ENCODE measurements at places on chromosomes 5 and 9. TPM values are rescaled to one million over a fixed set of nuclear protein-coding genes. Genes with fewer than 3 reads are reported as not detected.

DNA sequence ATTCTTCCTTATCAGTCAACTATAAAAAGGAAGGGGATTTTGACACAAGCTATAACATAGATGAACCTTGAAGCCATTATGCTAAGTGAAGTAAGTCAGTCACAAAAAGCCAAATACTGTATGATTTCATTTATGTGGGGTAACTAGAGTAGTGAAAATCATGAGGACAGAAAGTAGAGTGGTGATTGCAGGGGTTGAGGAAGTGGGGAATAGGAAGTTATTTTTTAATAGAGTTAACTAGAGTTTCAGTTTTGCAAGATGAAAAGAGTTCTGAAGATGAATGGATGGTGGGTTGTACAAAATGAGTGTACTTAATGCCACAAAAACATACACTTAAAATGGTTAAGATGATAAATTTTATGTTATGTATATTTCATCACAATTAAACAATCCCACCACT lies 65.4 kb upstream of the FAM174A start:
- no peak for DNase-seq

- no peak for DNase-seq
These were observed 27.5 kb upstream of the FRMPD1 start for GRCh38 chr9:37623267-37623666.

Gene PDCD1LG2
- polyA plus RNA-seq: 2.0 TPM

- DNase-seq: no peak
These were observed 86.2 kb downstream of the DOCK2 start for GRCh38 chr5:169723103-169723831.

Gene CARTPT
- polyA plus RNA-seq: not detected

DNA sequence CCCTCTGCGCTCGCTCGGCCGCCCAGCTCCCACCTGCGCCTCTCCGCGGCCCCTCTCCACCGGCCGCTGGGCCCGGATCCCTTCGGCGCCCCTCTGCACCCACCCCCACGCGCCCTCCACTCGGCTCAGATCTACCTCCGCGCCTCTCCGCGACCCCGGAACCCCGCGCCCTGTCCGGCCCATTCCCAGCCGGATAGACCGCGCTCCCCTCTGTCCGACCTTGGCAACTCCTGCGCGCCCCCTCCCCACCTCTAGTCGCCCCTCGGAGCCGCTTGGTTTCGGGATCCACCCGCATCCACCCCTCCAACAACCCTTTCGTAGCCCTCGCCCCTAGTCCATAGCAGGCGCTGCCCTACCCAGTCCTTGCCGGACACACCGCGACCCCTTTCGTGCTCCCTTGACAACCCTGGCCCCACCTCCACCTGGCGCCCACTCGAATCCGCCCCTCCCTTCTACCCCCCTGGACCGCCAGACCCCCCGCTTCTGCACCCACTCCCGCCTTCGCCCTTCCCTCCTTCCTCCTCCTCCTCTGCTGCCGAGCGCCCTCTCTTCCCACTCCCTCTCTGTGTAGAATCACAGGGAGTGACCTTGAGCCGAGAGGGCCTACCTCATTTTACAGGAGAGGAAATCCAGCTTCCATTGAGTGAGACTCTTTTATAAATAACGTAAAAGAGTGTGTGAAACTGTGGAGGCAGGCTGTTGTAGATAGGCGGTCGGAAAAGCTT lies 525 bp upstream of the AK3 start:
- no peak for DNase-seq

DNA sequence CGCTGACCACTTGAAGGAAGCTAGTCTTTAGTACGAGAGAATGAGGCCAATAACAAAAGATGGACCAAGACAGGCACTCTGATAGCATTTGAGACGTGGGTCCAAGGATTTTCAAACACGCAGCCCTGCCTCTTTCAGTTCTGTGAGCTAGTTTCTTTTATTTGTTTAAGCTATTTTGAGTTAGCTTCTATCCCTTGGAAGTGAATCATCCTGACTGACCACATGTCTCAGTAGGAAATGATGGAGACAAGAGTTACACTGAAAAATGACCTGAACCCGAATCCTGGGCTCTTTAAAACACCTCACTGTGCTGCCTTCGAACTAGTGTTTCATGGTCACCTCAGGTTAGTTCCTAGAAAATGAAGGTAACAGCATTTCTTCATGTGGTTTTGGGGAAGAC lies 9.9 kb downstream of the TEK start:
- no peak for DNase-seq

Gene IFNA7
- polyA plus RNA-seq: not detected

DNA sequence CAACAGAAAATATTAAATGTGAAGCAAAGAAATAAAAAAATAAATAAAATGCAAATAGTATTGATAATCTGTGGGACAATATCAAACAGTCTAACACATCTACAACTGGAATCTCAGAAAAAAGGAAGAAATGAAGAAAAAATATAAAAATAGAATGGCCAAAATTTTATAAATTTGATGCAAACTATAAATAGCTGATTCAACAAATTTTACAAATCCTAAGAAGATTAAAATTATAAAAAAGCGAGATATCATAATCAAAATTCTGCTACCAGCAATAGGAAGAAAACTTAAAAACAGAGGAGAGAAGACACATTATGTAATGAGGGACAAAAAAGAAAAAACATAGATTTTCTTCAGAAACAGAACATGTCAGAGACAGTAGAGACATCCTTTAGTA lies 129.2 kb upstream of the IRX1 start:
- DNase-seq: no peak

DNA sequence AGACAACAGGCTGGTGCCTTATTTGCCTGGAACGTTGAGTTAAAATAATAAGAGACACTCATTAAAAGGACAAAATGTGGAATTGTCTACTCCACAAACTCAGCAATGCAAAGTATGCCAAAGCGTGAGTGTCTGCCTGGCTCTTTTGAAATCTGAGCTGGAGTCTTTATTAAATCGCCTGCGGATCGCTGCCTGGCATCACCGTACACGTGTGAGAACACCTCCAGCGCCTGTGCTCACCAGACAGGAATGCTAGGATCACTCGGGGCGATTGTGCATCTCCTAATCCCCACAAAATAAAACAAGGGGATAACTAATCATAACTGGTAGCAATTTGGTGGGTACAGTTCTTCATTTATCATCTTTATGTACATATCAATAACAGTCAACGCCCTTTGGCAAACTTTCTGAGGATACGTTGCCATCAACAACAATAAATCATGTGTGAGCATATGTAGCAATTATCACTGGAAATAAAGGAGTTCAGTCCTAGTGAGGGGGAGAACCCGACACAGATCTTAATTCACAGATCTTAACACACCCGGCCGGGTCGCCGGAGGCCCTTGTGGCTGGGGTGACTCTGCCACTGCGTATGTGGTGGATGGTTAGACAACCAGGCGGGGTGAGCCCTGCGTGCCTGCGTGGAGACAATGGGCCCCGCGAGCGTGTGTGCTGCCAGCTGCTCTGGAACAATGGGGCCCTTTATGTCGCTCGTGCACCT lies 284.9 kb upstream of the IRX1 start:
- DNase-seq: no peak

Gene COL23A1
- 2.2 TPM for polyA plus RNA-seq

GRCh38 chr5:39675676-39676075 lies 250.9 kb upstream of the DAB2 start:
- no peak for DNase-seq

Gene ANXA2R
- 28.9 TPM for polyA plus RNA-seq

- DNase-seq: no peak
These were observed 83.6 kb downstream of the MACROH2A1 start for GRCh38 chr5:135315386-135315785.

GRCh38 chr5:132392978-132393825 lies 23.7 kb downstream of the SLC22A5 start:
- DNase-seq: no peak

Gene DRD1
- polyA plus RNA-seq: 0.05 TPM

- DNase-seq: peak; percentile 84
These were observed 32.4 kb downstream of the NEK6 start for GRCh38 chr9:124290053-124290591.

Gene SNX2
- 69.0 TPM for polyA plus RNA-seq

Gene TLX3
- not detected for polyA plus RNA-seq

DNA sequence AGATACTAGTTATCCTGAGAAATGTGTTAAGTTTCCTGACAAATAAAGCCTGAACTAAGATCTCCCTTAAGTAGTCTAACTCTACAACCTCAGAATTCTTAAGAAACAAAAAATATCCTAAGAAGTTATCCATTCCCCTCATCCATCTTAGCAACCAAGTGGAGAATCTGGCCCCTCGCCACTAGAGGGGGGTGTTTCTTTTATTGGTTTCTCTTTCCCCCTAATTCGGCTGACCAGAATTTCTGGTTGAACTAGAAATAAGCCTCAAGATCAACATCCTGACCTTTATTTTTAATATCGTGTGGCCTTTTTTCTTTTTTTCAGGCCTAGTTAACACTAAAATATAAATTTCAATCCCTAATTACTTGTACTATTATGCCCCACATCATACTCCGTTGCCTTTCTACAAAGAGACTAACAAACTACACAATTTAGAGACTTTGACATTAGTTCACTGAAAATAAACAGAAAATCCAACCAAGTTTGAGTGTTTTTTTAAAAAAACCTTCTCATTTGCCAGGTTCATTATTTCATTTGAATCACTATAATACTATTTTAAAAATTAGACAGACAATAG lies 14.3 kb upstream of the NR4A3 start:
- DNase-seq: peak; percentile 81

DNA sequence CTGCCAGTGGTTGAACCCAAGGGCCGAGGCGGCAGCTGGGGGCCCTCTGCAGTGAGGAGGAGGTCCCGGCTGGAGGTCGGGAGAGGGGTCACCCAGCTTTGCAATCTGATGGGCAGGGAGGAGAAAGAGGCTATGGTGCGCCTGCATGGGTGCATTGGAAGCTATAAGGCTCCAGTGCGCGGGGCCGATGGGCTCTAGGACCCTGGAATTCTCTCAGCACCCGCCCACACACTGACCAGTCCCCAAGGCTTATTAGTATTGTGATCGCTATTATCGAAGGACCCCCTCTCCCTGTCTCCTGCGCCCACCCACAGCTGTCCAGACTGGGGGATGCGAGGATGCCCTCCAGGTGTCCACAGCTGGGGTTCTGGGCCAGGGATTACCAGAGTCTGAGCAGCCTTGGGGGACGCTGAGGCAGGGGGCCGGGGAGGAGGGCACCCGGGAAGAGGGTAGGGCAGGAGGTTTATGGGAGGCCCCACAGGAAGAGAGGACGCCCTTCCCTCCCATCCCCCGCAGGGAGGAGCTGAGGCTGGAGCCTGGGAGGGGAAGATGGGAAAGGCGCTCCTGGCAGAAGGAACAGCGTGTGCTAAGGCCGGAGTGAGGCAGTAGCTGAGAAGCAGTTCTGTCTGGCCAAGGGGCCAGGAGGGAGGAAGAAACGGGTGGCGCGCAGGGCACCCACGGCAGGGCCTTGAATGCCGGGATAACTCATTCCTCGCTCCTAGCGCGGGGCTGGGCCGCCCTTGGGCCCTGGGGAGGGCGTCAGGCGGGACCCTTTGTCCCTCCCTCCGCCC lies 24.2 kb downstream of the C9orf50 start:
- no peak for DNase-seq

DNA sequence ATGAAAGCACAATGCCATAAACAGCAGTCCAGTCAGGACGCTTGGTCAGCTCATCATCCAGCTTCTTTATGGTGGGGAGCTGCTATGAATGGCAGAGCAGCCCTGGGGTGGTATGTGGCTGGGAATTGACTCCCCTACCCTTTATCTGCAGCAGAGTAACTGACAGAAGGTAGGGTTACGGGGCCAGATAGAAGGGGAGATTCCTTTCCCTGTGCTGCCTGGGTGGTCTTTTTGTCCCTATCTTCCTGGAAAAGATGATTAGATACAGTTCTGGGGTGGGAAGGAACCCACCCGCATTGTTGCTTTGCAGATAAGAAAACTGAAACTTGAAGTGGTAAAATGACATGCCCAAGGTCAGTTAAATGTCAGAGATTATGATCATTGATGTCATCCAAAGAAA lies 405.5 kb downstream of the ARHGEF28 start:
- no peak for DNase-seq

- no peak for DNase-seq
These were observed 171.1 kb downstream of the SAXO1 start for GRCh38 chr9:18861609-18862544.

GRCh38 chr5:15885156-15885555 lies 294.4 kb downstream of the MARCHF11 start:
- no peak for DNase-seq

Gene CARD19
- 21.7 TPM for polyA plus RNA-seq

- no peak for DNase-seq
These were observed 32.6 kb upstream of the TTLL11 start for GRCh38 chr9:122125509-122126330.

Gene CTXN3
- polyA plus RNA-seq: not detected

- DNase-seq: no peak
These were observed 286.1 kb downstream of the IRX2 start for GRCh38 chr5:2465383-2465782.

Gene SLCO6A1
- not detected for polyA plus RNA-seq

Gene PPIC
- polyA plus RNA-seq: 5.9 TPM

- DNase-seq: no peak
These were observed 55.2 kb upstream of the STXBP1 start for GRCh38 chr9:127556871-127557270.

GRCh38 chr9:110908894-110909293 lies 129.4 kb downstream of the LPAR1 start:
- DNase-seq: no peak

Gene SPINK6
- not detected for polyA plus RNA-seq

DNA sequence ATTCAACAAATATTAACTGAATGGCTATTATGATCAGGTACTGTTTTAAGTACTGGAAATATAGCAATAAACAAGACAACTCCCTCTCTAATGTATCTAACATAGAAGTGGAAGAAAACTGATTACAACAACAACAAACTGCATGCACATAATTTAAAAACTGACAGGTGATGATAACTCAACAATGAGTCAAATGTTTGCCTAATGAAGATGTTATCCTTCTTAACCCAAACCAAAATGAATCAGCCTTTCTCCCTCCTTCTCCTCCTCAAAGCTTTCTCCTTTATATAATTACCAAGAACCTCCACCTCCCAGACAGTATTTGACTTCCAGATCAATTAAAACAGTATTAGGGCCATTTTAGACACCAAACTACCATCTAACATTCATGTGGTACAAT lies 49.3 kb downstream of the RICTOR start:
- DNase-seq: no peak

Gene RLN2
- polyA plus RNA-seq: 2.5 TPM

Gene C9orf43
- polyA plus RNA-seq: 0.48 TPM

DNA sequence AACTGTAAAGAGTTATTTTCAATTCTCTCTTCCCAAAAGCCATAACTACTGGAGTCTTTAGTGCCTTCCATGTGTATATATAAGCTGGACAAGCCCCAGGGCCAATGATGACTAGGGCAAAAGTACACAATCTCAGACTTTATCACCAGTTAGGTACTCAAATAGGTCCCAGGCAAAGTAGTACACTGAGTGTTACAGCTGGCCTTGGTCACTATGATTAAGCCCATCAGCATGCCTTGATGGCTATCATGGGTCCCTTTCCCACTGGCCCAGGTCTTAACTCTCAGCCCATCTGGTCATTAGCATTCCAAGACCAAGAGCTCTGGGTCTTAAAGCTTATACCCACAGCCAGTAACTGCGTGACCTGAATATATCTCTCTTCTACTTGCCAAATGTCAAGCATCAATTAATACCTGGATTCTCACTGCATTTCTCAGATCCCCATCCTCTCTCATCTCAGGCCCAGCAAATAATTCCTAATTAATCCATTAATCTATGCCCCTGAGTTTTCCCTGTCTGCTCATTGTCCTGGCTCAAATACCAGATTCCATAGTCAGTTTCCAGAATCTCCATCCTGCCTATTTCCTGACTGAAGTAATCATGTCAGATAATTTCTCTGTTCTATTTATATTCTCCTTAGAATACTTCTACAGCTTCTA lies 62.3 kb downstream of the NR6A1 start:
- DNase-seq: no peak

Gene GFM2
- polyA plus RNA-seq: 22.4 TPM

Gene CEP78
- polyA plus RNA-seq: 7.9 TPM

Gene FAM81B
- polyA plus RNA-seq: not detected

Gene MED27
- 16.1 TPM for polyA plus RNA-seq

GRCh38 chr5:66281294-66281693 lies 137.2 kb downstream of the SREK1 start:
- no peak for DNase-seq
